ENCODE measurements at places on chromosomes 16 and 17.
A peak's percentile ranks its signal among the peaks of the same experiment; 100 is the strongest.

DNA sequence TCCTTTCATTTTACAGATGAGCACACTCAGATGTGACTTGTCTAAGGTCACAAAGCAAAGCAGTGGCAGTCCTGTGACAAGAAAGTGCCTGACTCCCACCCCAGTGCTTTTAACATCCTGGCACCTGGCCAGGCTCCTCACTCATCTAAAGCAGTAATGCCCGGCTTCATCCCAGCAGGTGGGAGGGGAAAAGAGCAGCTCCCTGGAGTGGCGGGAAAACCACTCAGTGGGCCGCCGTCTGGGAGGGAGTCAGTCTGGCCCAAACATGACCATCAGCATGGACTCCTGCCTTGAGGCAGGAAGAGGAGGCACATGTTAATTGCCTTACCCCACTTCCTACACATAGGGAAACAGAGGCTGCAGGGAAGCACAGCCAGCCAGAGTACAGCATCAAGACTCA is 2.6 kb downstream of the PCGF2 start:
- no peak for DNase-seq

DNA sequence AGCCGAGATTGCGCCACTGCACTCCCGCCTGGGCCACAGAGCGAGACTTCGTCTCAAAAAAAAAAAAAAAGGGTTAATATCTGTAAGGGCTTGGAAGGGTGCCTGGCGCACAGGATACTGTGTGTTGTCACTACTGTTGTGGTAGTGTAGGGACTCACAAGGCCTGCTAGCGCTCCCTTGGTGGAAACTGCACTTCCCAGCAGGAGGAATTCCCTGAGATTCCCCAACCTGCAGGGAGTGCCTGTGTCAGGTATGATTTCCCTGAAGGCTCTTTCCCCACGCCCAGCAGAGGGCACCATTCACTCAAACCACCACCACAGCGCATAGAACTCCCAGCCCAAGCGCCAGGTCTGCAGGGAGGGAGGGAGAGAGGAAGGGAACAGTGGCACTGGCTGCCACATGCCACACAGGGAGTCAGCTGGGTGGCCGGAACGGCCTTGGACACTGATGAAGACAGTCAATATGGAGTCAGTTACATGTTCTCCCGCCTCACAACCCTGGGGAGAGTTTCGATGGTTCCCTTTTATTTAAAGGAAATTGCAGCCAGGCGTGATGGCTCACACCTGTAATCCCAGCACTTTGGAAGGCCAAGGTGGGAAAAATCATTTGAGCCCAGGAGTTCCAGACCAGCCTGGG is 32.7 kb upstream of the CDH1 start:
- peak; percentile 78 for DNase-seq

DNA sequence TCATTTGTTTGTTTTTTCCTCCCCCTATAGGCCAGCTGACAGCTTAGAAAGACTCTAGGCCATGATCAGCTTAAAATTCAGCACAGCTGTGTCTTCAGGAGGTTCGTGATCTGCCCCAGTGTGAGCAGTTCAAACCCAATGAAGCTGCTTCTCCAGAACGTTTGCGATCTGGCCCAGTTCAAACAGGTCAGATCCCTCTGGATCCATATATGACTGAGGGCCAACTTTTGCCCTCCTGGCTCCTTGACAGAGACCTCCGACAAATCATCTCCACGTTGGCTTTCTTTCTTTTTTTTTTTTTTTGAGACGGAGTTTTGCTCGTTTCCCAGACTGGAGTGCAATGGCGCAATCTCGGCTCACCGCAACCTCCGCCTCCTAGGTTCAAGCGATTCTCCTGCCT is 50.2 kb upstream of the ATF7IP2 start:
- DNase-seq = no peak

DNA sequence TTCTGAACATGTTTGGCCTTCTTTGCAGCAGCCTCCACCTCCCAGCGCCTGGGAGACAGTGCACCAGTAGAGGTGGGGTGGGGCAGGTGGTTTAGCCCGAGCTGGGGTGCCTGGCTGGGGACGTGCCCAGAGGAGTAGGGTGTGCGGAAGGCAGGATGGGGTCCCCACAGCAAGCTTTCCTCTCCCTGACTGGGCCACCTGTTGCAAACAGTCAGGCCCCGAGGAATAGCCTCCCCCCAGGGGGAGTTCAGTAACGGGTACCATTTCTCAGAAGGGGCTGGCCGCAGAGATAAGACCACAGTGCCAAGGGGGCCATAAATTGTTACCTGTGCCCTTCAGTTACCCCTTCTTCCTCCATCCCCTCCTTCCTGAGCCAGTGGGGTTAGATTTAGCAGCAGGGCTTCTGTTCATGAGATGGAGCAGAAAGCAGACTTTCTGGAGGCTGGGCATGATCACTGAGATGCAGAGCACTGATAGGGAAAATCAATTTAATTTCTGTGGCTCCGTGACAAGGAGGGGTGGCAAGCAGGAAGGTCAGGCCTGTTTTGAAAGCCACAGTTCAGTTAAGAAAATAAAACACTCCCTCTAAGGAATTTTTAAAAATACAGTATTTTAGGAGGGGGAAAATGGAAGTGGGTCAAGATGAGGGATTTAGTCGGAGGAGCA is 181.9 kb downstream of the MSI2 start:
- no peak for DNase-seq

- no peak for DNase-seq
Observed at GRCh38 chr17:36978810-36979564, 30.2 kb downstream of the AATF start.

GRCh38 chr16:4166821-4167220 is 50.6 kb upstream of the ADCY9 start:
- DNase-seq = no peak
